ENCODE measurements at places on chromosomes 11 and 22. TPM values are rescaled to one million over a fixed set of nuclear protein-coding genes. Genes with fewer than 3 reads are reported as not detected.

Gene CASP5
- 2.1 TPM for total RNA-seq

DNA sequence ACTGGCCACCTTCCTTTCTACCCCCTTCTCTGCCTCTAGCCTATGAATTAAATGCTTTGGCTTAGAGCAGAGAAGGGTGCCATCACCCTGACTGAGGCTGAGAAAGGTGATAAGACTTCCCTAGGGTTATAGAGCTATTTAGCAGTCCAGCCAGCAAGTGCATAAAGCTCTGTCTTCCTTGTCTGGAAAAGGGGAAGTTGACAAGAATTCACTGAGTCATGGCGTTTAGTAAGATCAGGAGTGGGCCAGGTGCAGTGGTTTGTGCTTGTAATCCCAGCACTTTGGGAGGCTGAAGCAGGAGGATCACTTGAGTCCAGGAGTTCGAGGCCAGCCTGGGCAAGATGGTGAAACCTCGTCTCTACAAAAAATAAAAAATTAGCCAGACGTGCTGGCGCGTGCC lies 63.1 kb downstream of the LHFPL7 start:
- H3K27me3 ChIP-seq = no peaks in the 10 kb centered on the region
- peaks cover 1% of the 10 kb centered on the region for H3K36me3 ChIP-seq
- no peak overlapping the region for H3K27ac ChIP-seq

- no peak overlapping the region for H3K4me3 ChIP-seq
- no peaks in the 10 kb centered on the region for H3K27me3 ChIP-seq
- peaks cover 14% of the 10 kb centered on the region for H3K4me1 ChIP-seq
- H3K27ac ChIP-seq = no peak overlapping the region
These were observed 12.2 kb downstream of the USP2 start for GRCh38 chr11:119369132-119369925.

DNA sequence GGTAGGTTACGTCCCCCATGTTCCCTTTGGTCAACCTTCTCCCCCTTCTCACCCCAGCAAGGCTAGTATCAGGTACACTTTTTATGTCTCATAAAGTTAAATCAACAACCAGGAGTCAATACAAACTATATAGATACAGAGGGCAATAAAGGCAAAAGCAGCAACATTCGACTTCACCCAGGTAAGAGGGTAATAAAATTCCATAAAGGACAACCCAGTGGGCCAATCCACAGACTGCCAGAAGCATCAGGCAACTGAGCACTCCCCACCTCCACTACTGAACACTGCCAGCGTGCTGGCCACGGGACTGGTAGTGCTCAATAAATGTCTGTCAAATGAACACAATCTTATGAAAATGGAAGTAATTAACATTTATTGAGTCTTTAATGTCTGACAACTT lies 5.1 kb upstream of the MS4A18 start:
- no peaks in the 10 kb centered on the region for H3K36me3 ChIP-seq
- H3K4me1 ChIP-seq = no peaks in the 10 kb centered on the region
- no peak for DNase-seq
- no peak overlapping the region for H3K27ac ChIP-seq
- no peaks in the 10 kb centered on the region for H3K27me3 ChIP-seq
- no peak overlapping the region for H3K4me3 ChIP-seq

Gene NR1H3
- total RNA-seq = 35.0 TPM

Gene TP53AIP1
- 0.61 TPM for total RNA-seq

GRCh38 chr22:31105282-31105929 lies 2.0 kb downstream of the SELENOM start:
- peaks cover 4% of the 10 kb centered on the region for H3K36me3 ChIP-seq
- H3K27ac ChIP-seq = no peak overlapping the region

DNA sequence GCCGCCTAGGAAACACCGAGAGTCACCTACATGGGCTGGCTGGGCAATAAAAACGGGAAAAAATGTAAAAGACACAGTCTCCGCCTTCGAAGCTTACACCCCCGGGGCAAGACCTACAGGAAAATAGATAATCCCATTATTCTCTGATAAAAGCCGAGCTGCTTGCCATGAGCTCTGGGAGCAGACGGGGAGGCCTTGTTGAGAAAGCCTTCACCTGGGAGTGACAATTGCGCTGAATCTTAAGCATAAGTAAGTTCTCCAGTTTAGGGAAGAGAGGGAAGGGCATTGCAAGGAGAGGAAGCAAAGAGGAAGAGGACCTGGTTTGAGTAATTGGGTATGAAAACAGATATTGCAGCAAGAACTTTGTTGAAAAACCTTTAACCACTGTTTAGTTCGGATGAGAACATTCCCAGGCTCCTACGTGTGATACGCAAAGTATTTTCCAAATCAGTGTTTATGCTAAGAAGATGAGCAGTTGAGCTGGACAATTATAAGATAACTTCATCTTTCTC lies 813 bp upstream of the BTBD10 start:
- no peaks in the 10 kb centered on the region for H3K36me3 ChIP-seq
- peaks cover 1% of the 10 kb centered on the region for H3K27me3 ChIP-seq
- H3K27ac ChIP-seq = peak overlapping the region; percentile 95
- no peak for DNase-seq
- peak overlapping the region; percentile 84 for H3K4me3 ChIP-seq

DNA sequence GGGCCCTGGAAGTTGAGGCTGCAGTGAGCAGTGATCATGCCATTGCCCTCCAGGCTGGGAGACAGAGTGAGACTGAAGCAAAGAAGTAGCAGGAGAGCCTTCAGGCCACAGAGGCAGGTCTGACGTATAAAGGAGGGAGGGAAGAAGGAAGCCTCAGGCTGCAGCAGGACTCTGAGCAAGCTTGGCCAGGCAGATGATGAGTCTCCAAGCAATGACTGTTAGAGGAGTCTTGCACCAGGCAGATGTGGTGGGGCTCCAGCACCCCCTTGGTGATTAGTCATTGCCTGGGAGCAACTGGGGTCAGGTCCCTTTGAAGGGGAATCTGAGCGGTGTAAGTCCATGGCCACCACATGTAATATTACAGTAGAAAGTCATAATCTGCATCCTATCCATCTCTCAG lies 36.6 kb upstream of the NFAM1 start:
- no peaks in the 10 kb centered on the region for H3K4me1 ChIP-seq
- DNase-seq = no peak
- no peak overlapping the region for H3K4me3 ChIP-seq

DNA sequence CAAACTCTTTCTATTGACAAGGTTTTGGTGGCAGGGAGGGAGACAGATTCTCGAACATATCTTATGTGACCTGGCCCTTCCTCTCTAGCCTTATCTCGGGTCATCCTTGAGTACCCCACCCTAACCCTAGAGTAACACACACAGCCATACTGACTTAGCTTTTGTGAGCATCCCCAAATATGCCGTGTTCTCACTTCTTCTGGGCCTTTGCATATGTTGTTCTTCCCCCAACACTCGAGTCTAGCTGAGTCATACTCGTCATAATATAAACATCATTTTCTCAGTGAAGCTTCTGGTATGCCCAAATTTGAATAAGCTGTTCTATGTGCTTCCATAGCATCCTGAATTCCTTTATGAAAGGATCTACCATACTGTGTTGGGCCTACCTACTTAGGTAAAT lies 8.0 kb downstream of the TTC17 start:
- DNase-seq = no peak
- H3K27me3 ChIP-seq = no peaks in the 10 kb centered on the region
- peaks cover 13% of the 10 kb centered on the region for H3K4me1 ChIP-seq
- no peak overlapping the region for H3K4me3 ChIP-seq
